Breast epithelium (tissue), 4 donors: ENCODE measurements at places on chromosomes 13 and 19. TPM values are rescaled to one million over a fixed set of nuclear protein-coding genes. Genes with fewer than 3 reads are reported as not detected.

GRCh38 chr19:10620786-10621185, 4.6 kb upstream of the SLC44A2 start:
- H3K4me3 ChIP-seq, result no peak overlapping the region
- H3K27me3 ChIP-seq, result no peaks in the 10 kb centered on the region
- H3K4me1 ChIP-seq, result peaks cover 12% of the 10 kb centered on the region
- no peak for DNase-seq

GRCh38 chr13:35724446-35724845, 248.0 kb upstream of the MAB21L1 start:
- H3K4me1 ChIP-seq, result no peaks in the 10 kb centered on the region
- H3K27ac ChIP-seq, result peak overlapping the region; percentile 70
- no peaks in the 10 kb centered on the region for H3K27me3 ChIP-seq
- H3K36me3 ChIP-seq, result no peaks in the 10 kb centered on the region
- DNase-seq, result no peak

Gene ZNF541
- total RNA-seq, result 0.15 TPM

Gene PRRG2
- total RNA-seq, result 16.1 TPM

- DNase-seq, result no peak
- H3K4me3 ChIP-seq, result no peak overlapping the region
- H3K36me3 ChIP-seq, result no peaks in the 10 kb centered on the region
Measured at GRCh38 chr13:44298314-44298713, 75.3 kb upstream of the SERP2 start.

GRCh38 chr13:111476197-111476596, 155.8 kb downstream of the TEX29 start:
- no peaks in the 10 kb centered on the region for H3K36me3 ChIP-seq
- H3K4me3 ChIP-seq, result no peak overlapping the region
- no peaks in the 10 kb centered on the region for H3K27me3 ChIP-seq
- H3K27ac ChIP-seq, result no peak overlapping the region
- no peaks in the 10 kb centered on the region for H3K4me1 ChIP-seq

Gene GPC5
- not detected for total RNA-seq
